ENCODE measurements at places on chromosomes 16 and 17. TPM values are rescaled to one million over a fixed set of nuclear protein-coding genes. Genes with fewer than 3 reads are reported as not detected.

- H3K4me1 ChIP-seq, result peaks cover 41% of the 10 kb centered on the region
- H3K27me3 ChIP-seq, result no peaks in the 10 kb centered on the region
- peak overlapping the region; percentile 90 for H3K27ac ChIP-seq
- no peaks in the 10 kb centered on the region for H3K36me3 ChIP-seq
Measured at GRCh38 chr17:64741038-64741641, 79.0 kb upstream of the SMURF2 start.

The SLC52A1 gene
- not detected for total RNA-seq

The HP gene
- total RNA-seq, result not detected

DNA sequence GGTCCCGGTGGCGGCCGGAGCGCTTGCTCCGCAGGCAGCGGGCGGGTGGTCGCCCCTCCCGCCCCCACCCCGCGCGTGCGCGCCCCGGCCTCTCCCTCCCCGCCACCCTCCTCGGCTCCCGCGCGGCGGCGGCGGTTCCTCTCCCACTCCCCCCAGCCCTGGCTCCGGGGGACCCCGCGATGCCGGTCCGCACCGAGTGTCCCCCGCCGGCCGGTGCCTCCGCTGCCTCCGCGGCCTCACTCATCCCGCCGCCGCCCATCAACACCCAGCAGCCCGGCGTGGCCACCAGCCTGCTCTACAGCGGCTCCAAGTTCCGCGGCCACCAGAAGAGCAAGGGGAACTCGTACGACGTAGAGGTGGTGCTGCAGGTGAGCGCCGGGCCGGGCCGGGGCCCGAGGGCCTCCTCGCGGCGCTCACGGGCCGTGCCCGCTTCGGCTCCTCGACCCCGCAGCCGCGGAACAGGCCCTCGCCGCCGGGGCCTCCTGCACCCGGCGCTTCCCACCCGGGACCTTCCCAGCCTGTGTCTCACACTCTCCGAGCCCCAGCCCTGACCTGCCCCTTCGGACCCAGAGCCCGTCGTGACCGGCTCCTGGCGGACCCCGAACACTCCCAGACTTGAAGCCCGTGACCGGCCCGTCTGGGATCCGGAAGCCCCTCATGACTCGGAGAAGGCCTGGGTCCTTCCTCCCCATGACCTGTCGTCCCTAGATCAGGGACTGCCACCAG is 490 bp downstream of the GID4 start:
- peak overlapping the region; percentile 91 for H3K4me3 ChIP-seq
- peaks cover 40% of the 10 kb centered on the region for H3K4me1 ChIP-seq
- no peaks in the 10 kb centered on the region for H3K36me3 ChIP-seq
- no peak for DNase-seq

GRCh38 chr16:3075523-3075915 is 10.1 kb downstream of the IL32 start:
- peaks cover 64% of the 10 kb centered on the region for H3K27me3 ChIP-seq
- no peak for DNase-seq
- H3K36me3 ChIP-seq, result no peaks in the 10 kb centered on the region
- no peak overlapping the region for H3K27ac ChIP-seq
- no peak overlapping the region for H3K4me3 ChIP-seq

All from osteocyte (in vitro differentiated cells).